ENCODE measurements at places on chromosomes 7 and 10.
A peak's percentile ranks its signal among the peaks of the same experiment; 100 is the strongest.

DNA sequence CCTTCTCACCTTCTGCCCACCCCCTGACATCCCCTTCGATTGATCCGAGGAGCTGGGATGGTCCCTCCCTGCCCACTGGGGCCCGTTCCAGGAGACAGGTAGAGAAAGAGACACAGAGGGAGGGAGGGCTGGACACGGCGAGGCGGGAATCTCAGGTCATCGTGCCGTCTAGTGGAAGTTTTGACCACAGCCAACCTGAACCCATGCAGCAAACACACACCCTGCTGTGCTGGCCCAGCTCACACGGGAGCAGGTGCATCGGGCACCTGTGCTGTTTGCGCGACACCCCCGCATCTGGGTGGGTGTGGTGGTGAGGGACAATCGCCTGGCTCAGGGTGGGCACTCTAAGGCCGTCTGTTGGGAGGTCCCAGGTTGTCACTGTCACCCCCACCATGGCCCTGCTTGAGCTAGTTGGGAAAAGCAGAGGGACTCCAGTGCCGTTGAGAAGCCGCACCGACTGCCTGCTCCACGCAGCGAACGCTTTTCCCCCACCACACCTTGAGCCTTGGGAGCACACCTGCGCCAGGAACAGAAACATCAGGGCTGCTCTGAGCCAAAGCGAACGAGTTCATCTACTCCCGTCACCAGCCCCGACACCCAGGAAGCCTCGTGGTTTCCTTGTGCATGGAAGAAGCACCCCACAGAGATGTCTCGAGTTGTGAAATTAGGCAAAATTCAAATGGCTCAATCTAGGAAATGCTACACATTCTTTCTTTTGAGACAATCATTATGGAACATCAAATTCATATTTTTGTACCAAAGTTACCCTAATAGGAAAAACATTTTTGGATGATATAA is 285.8 kb downstream of the DNAJB6 start:
- DNase-seq = no peak

DNA sequence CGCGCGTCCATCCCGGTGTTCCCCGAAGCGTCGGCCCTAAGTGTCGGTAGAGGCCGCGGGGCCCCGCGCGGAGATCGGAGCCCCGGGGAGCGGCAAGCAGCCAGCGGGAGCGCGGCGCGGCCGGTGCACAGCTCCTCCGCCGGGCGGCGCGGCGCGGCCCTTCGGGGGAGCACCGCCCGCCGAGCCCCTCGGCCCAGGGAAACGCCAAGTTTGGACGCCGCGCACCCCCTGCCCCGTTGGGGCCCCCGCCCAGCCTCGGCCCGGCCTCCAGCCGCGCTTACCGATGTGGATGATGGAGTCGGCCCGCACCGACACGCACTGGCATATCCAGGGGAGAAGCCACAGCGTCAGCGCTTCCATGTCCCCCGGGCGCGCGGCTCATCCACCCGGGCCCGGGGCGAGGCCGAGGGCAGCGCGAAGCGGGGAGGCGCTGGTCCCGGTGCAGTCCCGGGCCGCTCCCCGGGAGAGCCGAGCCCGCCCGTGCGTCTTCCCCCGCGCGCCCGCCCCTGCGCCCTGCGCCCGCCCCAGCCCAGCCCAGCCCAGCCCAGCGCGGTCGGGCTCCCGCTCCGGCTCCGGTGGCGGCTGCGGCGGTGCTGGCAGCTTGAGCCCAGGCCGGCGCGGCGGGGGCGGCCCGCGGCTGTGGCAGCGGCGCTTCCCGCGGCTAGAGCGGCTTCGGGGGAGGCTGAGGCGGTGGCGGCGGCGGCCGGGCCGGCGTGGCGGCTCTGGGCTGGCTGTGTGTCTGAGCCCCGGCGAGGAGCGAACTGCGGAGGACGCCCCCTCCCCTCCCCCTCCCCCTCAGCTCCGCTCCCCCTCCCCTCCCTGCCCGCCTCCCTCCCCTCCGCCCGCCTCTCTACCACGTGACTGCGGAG is at the start of gene GRID1:
GRID1 (minus strand) TSS at position 763 of the 869 bp plus-strand sequence.
- DNase-seq = no peak

DNA sequence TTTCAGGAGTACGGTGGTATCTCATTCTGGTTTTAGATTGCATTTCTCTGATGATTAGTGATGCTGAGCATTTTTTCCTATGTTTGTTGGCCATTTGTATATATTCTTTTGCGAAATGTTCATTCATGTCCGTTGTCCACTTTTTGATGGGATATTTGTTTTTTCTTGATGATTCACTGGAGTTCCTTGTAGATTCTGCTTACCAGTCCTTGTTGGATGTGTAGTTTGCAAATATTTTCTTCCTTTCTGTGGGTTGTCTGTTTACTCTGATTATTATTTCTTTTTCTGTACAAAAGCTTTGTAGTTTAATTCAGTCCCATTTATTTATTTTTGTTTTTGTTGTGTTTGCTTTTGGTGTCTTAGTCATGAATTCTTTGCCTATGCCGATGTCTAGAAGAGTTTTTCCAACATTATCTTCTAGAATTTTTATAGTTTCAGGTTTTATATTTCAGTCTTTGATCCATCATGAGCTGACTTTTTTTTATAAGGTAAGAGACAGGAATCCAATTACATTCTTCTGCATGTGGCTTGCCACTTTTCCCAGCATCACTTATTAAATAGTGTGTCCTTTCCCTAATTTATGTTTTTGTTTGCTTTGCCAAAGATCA is 320.5 kb downstream of the MAGI2 start:
- no peak for DNase-seq

DNA sequence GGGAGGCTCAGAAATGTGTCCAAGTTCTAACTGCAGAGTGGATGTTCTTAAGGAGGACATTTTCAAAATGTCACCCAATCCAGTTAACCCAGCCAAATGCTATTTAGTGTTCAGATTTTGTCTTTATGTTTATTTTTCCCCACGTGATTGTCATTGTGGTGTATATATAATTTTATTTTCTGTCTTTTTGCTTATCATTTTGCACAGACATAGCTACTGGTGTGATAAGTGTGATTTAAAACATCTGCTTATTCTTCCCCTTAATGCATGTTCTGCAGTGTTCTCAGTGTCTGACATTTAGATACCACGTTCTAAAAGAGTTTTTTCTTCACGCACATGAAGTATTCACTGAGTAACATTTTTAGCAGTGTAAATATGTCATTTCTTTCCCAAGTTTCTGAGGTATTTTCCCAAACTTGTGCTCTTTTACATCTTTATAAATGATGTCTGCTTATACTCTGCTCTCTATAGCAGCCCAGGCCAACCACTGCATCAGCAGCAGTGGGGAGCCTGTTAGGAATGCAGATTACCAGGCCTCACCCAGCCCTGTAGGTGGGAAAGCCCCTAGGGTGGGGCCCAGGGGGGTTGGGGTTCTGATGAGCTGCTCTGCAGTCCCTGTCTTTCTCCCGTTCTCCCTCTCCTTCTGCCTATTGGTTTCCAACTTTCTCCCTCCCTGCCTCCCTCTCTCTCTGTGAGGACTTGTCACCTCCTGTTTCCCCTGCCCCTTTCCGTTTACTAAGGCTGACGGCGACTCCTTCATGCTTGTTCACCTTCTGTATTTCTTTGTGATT is 20.8 kb downstream of the ADCY1 start:
- no peak for DNase-seq

DNA sequence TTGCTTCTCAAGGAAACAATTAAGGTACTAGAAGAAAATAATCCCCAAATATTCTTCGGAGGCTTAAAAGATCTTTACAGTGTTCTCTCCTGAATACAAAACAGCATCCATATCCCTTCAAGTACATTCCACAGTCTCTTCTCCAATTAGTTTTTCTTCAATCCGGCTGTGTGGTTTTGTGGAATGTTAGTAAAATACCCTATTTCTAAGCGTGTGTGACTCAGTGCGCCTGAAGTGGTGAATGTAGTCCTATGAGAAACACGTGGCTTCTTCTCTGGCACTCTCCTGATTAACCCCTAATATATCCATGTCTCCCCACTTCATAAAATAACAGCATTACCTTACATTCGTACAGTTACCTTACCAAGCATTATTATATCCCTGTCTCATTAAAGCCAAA is 570.2 kb downstream of the ARL4A start:
- no peak for DNase-seq

- DNase-seq = no peak
Measured at GRCh38 chr10:129096065-129096984, 370.7 kb upstream of the MGMT start.

DNA sequence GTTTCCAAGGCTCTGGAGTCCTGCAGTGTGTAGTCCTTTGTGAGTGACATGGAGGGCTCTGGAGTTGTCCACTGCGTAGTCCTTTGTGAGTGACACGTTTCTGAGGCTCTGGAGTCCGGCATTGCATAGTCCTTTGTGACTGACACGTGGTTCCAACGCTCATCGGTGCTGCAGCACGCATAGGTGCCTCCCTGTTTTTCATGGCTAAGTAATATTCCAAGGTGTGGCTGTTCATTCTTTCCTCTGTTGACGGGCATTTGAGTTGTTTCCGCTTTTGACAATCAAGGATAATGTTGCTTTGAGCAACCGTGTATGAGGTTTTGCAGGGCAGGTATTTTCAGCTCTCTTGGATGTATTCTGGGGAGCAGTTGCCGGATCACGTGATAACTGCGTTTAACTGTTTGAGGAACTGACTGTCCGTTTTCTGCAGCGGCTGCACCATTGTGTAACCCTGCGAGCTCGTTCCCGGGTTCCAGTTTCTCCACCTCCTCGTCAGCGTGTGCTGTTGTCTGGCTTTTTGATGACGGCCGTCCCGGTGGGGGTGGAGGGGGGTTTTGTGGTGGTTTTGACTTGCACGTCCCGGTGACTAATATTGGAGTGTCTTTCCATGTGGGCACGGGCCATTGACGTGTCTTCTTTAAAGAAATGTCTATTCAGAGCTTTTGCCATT is 21.1 kb downstream of the FAM20C start:
- no peak for DNase-seq

- DNase-seq = no peak
Measured at GRCh38 chr10:45627412-45628048, 45.0 kb downstream of the ZFAND4 start.

DNA sequence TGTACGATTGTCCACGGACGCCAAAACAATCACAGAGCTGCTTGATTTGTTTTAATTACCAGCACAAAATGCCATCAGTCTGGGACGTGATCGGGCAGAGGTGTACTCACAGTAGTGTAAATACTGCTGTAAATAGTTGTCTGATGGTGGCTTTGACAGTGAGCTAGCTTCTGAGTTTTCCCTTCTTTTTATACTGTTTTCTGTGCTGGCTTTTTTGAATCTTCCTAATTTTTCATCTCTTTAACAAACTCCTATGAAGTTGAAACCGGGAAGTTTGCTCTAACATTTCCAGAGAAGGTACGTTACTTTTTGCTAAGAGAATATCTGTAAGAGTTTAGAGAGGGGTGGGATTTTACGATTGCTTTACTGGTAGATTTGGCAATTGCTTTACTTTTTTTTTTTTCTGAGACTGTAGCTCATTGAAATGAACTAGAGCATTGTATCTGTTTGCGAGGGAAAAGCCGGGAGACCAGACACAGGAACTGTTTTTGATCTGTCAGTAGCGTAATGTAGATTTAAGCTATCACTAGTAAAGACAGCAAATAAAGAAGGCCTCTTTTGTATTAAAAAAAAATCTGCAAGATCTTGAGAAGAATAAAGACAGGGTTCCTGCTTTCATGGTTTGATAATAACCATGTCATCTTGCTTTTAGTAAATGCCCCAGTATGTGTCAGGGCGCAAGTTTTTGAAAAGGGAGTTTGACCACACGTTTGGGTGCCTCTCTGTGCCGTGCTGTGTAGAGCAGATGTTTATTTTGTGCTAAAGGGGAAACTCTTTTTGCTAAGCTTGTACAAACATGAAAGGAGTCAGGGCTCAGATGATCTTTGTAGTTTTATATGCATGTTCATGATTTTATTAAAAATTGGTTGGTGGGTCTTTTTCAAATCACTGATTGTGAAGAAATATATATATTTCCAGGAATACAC is 712 bp downstream of the FOXP2 start:
- no peak for DNase-seq

DNA sequence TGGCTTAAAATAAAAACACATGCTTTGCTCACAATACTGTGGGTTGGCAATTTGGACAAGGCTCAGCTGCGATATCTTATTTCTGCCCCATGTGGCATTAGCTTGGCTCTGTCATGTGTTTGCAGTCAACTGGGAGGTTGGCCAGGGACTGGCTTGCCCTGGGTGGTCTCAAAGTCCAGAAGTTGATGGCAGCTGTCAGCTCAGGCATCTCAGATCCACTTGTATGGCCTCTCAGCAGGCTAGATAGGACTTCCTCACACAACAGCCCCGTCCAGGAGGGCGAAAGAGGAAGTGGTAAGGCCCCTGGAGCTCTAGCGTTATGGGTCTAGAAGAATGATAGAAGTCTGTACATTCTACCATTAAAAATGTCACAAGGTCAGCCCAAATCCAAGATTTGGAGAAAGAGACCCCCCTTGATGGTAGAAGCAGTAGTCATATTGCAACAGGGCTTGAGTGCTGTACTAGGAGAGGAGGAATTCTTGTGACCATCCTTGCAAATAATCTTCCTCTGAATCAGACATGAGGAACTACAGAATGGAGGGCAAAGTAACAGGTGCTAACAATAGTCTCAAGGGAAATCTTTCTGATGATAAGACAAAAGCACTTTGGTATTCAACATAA is 166.2 kb downstream of the FAM107B start:
- no peak for DNase-seq

- DNase-seq = no peak
Measured at GRCh38 chr7:149770728-149771636, 2.4 kb downstream of the ZNF467 start.

- no peak for DNase-seq
Measured at GRCh38 chr10:86371691-86372090, 5.1 kb upstream of the GRID1 start.

DNA sequence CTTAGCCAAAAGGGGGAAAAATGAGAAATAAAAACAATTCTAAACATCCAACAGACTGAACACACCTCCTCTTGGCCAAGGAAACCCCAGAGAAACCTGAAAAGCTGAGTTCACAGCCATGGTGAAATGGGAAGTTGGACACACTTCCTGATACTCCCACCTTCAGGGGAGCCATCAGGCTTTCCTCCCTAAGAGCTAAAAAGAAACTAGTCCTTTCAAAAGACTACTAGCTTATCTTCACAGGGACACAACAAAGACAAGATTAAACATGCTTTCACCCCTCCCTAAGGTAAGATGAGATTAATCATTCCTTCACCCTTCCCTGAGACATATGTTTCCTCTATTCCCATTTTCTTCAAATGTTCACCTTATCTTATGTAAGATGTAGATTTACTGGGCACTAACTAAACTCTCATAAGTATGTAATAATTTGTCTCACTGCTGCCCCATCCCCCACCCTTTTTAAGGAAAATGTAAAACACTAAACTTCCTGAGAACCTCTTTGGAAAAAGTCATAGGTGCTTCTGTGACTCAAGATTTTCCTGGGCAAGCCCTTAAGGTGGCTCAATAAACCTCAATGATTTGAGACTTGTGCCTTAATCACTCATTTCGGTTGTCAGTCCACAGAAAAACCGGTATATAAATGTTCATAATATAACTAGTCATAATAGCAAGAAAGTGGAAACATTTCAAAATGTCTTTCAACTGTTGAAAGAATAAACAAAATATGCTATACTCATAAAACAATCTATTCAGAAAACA is 40.5 kb downstream of the HTR7 start:
- peak; percentile 64 for DNase-seq
